ENCODE measurements at places on chromosomes 11 and 22.

DNA sequence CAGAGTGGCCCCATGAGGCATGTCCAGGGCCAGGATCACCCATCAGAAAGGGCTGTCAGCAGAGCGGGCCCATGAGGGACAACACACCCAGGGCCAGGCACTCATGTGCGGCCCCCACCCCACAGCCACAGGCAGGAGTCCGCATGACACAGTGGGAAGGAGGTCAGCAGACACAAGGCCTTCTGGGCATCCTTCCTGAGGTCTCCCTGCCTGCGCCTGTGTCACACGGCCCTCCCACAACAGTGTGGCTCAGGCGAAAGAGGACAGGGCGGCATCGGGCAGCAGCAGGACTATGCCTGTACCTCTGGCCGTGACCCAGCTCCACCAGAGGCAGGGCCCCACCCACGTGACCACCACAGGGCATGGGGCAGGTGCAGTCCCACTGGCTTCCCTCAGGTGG is 27.1 kb downstream of the CHID1 start:
- DNase-seq = no peak

- DNase-seq = no peak
These were observed 14.8 kb downstream of the OR5B3 start for GRCh38 chr11:58391879-58392278.

GRCh38 chr11:3964056-3964455 is 108.6 kb downstream of the STIM1 start:
- DNase-seq = no peak

- no peak for DNase-seq
These were observed 5.3 kb downstream of the RIBC2 start for GRCh38 chr22:45418770-45419138.

GRCh38 chr11:839875-840617 is 2.3 kb downstream of the POLR2L start:
- no peak for DNase-seq

- no peak for DNase-seq
These were observed 20.6 kb downstream of the OR52A5 start for GRCh38 chr11:5117588-5117987.

DNA sequence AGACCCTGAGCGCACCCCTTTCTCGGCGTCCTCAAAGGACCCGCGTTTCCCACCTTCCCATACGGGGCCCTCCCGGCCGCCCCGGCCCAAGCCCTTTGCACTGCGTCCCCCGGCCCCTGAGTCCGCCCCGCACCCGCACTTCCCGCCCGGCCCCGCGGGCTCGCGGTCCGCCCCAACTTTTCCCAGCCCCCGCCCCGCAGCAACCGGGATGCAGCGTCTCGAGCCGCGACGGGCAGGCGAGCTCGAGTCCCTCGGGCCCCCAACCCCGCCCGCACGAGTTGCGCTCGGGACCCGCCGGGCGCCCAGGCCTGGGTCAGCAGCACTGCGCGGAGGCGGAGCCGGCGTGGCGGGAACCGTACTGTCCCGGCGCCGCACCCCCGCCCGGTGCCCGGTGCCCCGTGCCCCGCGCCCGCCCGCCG is 371 bp downstream of the SMCO4 start:
- DNase-seq = no peak

DNA sequence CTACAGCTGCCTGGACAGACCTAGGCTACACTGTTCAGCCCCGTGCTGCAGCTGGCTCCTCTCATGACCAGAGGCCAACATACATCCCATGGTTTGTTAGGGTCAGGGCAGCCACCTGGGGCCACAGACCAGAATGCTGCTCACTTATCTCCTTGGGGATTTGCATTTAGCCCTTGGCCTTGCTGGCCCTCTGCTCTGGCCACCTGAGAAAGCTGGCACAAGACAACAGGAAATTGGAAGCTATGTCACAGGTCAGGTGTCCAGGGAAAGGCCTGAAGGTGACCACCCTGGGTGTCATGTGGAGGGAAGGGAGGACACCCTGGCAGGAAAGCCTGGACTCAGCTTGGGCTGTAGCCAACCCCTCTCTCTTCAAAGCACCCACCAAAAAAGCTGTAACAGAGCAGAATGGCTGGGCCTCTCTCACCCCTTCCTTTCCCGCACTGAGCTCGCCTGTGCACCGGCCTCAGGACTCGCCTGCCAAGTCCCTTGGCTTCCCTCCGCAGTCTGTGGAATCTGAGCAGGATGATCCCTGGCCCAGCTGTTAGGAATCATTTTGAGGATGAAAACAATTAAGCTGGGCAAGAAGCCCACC is 86.3 kb downstream of the SNX19 start:
- no peak for DNase-seq

GRCh38 chr11:45930031-45930794 is 7.8 kb downstream of the LARGE2 start:
- peak; percentile 32 for DNase-seq

DNA sequence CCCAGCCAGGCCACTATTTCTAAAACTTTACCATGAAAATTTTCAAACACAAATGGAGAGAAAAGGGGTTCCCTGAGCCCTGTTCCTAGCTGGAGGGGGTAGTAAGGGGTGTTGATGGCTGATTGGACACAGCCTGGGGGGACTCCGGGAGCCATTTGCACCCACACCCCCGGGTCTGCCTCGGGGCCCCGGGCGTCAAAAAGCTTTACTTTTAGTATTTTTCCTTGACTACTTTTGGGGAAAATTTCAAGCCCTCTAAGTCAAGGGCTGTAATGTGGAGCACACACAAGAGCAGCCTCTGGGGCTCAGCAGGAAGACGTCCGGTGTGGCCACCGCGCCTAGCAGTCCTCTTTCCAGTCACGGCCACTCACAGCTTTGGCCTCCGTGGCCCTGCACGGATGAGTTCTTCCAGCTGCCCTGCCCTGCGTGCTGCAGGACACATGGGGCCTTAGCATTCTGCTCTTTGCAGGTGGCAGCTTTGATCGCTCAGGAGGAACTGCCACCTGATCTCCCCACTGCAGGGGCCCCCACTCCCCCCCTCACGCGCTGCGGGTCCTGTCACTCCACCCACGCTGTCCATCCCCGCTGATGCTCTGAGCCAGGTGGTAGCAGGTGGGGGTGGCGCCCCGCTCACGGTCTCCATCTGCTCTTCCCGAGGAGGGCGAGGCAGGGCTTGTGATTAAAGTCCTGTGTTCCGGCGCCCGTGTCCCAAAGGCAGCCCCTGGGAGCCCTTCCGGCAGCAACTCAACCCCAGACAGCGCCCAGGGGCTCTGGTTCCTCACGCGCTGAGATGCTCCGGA is 14.4 kb downstream of the RNH1 start:
- DNase-seq = no peak

DNA sequence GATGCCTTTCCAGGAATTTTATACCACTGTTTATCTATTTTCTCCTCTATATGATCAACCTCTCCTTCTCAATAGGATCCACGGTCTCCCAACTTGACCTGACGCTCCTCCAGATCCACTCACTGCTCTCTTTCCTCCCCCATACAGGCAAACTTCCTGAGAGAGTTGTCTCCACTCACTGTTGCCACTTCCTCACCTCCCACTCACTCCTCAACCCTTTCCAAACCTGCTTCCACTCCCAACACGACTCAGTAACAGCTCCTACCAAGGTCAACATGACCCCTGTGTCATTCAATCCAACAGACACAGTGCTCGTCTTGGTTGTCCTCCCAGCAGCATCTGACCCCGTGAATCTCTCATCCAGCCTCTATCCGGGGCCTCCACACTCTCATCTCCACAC is 3.1 kb downstream of the APBB1 start:
- DNase-seq = no peak

DNA sequence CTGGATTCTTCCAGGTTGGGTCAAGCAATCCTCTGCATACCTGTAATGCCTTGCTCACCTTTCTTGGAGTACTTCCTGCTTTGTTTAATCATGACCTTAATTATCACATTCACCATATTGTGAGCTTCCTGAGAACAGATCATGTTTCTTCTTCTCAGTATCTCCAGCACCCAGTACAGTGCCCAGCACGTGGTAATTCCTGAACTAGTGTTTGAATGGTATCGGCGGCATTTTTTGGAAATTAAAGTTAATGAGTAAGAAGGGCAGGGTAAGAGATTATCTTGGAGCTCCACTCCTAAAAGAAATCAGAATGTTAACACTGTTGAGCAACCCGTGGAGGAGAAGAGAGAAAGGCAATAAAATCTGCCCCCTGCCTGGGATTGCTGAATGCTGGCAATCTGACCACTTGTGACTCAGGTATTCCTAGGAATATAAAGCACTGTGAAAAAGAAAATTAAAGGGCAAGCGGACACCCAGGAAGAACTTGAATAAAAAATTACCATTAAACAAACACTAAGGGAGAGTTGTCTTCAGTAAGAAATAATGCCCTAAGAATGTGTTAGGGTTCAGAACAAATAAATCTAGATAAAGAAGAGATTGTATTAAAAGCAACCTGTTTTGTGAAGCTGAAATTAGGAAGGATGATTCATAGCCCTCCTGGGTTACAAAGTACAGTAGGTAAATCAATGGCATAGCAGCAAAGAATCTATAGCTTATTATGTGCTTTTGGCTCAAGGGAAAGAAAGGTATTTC is 92.9 kb downstream of the PDHX start:
- DNase-seq = no peak

DNA sequence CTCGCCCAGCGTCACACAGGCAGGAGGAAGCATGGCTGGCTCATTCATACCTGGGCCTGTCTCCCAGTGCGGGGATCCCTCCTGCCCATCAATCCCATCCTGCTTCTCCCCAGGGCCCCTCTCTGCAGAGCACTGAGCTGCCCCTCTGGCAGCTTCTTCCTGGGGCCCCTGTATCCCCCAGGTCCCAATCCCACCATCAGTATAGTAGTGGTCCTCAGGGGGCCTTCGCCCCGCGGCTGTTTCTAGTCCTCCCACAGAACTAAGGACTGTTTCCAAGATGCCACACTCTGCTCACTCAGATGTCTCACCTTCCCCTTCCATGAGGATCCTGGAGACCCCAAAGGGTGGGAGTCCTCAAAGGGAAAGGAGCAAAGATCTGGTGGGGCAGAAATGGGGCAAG is 97.6 kb downstream of the PDE2A start:
- no peak for DNase-seq

DNA sequence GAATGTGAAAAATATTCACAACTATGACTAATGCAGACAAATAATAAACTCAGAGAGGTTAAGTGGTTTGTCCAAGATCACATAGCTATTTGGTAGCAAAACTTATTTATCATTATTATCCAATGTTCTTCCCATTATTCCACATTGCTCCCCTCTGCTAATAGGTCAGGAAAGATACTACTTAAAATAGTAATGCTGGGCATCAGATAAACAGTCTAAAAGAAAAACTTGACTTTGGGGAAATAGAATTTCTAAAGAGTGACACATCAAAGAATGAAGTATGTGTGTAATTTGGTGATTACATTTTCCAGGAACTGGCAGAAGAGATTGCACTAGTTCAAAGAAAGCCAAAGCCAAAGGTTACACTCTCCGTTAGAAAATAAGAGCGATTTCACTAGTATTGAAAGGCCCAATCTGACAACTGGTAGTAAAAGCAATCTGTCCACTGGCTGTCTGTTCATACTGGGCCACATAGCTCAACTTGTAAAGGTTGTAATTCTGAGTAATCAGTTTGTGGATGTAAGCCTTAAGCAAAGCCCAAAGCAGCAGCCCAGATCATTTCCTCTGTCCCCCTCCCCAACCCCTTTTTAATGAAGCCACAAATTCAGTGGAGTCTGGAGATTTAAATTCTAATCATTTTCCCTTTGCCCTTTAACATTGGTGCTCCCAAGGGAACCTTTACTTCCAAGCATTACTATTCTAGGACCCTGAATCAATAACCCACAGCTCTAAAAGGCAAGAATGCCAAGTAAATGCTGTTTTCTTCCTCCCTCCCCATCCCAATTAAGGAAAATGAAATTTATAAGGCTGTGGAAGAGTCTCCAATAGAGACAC is 283.5 kb downstream of the TTC28 start:
- no peak for DNase-seq

DNA sequence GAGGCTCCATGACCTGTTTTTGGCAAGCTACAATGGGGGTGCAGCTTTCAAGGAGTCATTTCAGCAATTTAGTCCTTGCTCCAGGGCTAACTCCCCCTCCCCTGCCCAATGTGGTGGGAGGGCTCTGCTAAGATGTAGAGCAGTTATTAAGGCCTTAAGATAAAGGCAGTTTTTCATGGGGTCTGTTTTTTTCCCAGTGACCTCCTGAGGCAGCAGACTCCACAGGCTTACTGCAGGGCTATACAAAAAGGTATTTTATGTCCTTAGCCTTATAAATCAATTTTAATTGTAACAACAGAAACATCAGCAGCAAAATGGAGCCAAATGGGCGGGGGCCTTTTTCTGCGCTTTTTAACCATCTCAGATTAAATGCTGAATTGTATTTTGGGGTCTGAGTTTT is 192.3 kb downstream of the KIRREL3 start:
- DNase-seq = no peak

DNA sequence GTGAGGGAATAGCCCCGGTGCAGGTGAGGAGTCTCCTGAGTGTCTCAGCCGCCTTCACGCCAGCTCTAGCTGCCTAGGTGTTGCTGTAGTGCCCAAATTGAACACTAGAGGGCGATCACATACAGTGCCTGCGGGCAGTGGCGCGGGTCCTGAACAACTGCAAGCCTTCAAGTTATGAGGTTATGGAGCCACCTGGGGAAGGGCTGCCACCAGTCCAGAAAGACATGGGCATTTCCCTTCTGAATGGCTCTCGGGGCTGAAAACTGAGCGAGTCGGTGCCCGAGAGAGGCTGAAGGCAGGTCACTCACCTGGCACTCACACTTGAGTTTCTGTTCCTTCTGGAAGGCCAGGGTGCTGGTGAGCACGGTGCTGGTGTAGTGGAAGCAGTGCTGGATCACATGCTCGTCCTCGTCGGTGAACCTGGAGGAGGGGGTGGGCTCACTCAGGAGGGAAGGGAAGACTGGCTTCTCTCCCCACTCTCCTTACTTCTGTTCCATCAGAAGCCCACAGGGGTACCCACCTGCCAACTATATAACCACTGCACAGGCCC is 88.4 kb downstream of the PDE2A start:
- peak; percentile 73 for DNase-seq

GRCh38 chr11:102580185-102580951 is 44.8 kb downstream of the MMP20 start:
- DNase-seq = no peak

DNA sequence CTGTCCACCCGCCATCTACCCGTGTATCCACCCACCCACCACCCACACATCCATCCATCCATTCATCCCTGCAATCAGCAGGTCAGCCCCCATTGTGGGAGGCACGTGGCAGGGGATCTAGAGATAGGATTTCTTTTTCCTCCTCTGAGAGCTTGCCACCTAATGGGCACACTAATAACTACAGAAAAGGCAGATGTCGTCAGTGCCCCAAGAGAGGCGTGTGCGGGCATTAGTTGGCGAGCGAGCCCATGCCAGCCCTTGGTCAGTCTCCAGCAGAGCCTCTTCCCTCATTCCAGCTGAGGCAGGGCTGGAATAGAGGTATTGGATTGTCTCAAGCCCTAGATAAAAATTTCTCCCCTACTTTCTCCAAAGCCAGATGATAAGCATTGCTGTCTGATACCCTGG is 9.7 kb downstream of the USP2 start:
- no peak for DNase-seq
